Spinal cord (tissue), 10 donors: ENCODE measurements at places on chromosomes 2 and 18. TPM values are rescaled to one million over a fixed set of nuclear protein-coding genes. Genes with fewer than 3 reads are reported as not detected.
A peak's percentile ranks its signal among the peaks of the same experiment; 100 is the strongest.

GRCh38 chr2:227207573-227207972, 43.1 kb downstream of the COL4A3 start:
- no peak for DNase-seq
- H3K27ac ChIP-seq: no peak overlapping the region
- no peak overlapping the region for H3K4me3 ChIP-seq
- no peaks in the 10 kb centered on the region for H3K27me3 ChIP-seq

MREG gene
- polyA plus RNA-seq: 7.7 TPM

DNA sequence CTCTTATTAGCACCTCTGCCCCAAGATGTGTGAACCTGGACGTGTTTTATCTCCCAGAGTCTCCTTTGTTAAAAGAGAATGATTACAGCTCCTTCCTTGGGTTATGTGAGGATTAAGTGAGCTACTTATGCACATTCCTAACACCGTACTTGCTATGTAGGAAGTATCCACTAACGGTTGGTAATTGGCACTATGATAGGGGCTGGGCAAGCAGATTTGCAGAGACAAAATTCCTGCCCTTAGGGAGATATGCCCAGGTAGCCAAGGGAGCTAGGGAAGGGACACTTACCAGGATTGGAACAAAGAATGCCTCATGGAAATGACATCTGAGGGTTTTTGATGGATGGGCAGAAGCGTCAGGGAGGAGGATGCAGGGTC, 11.5 kb upstream of the ALPK2 start:
- no peaks in the 10 kb centered on the region for H3K27me3 ChIP-seq
- no peaks in the 10 kb centered on the region for H3K36me3 ChIP-seq
- no peak overlapping the region for H3K4me3 ChIP-seq

DNA sequence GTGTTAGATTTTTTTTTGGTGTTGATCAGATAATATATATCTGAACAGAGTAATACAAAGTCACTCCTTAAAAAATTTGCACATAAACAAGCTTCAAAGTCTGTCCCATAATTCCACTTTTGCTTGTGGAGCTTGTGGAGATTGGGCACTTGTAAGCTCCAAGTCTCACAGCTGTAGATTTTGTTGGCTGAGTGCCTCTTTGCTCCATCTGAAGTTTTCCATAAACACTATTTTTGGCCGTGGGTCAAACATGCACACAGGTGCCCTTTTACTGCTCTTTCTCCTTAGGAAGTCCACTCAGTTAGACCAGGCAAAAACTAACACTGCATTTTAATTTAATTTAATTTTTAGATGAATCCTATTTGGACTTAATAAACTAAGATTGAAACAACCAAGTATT, 3.6 kb upstream of the KCNJ13 start:
- H3K36me3 ChIP-seq: no peaks in the 10 kb centered on the region
- no peak for DNase-seq
- no peak overlapping the region for H3K4me3 ChIP-seq
- no peak overlapping the region for H3K27ac ChIP-seq

G6PC2 gene
- 0.09 TPM for polyA plus RNA-seq

GRCh38 chr2:218981881-218982585, 3.0 kb downstream of the FEV start:
- DNase-seq: peak; percentile 72
- H3K36me3 ChIP-seq: no peaks in the 10 kb centered on the region
- H3K4me3 ChIP-seq: peak overlapping the region; percentile 12

DNA sequence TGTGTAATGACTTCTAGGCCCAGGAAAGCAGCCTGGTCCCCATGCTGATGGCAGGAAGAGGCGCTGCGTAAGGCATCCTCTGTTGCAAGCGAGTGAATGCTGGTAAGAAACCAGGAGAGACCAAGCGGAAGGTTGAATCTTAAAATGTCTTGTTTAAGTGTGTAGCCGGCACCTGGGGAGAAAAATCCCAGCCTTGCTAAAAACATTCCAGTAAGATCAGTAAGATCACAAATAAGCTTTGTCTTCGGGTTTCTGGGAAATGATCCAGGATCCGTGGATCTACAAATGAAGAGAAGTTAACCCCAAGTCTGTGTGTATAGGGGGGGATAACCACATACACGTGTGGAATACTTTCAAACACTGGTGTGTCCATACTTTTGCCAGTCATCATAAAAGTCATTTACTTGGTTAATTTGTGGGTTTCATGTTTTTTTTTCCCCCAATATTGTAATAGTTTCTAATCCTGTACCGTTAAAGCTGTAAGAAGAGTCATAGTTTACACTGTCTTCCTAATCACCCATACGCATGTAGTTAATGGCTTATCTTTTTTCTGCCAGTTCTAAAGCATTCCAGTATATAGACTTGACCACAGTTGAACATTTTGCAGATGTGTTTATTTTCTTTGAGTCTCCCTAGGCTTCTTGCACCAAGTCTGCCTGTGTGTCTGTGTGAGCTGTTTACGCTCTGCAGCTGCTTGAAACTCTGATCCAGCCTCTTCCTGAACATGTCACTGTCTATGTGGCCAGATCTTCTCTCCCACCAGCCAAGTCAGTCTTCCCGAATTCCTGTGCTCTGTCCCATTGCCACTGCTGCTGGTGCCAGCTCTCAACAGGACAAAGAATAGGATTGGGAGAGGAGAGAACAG, 135.9 kb upstream of the ARL4C start:
- no peak overlapping the region for H3K4me3 ChIP-seq
- no peaks in the 10 kb centered on the region for H3K36me3 ChIP-seq
- H3K27me3 ChIP-seq: no peaks in the 10 kb centered on the region
- H3K27ac ChIP-seq: peak overlapping the region; percentile 43

- H3K36me3 ChIP-seq: no peaks in the 10 kb centered on the region
- no peak overlapping the region for H3K4me3 ChIP-seq
- no peaks in the 10 kb centered on the region for H3K27me3 ChIP-seq
- no peak overlapping the region for H3K27ac ChIP-seq
- DNase-seq: no peak
- H3K4me1 ChIP-seq: no peaks in the 10 kb centered on the region
Measured at GRCh38 chr2:216404010-216404618, 8.2 kb upstream of the SMARCAL1 start.

THSD7B gene
- 4.0 TPM for polyA plus RNA-seq

SP100 gene
- polyA plus RNA-seq: 8.2 TPM

DNA sequence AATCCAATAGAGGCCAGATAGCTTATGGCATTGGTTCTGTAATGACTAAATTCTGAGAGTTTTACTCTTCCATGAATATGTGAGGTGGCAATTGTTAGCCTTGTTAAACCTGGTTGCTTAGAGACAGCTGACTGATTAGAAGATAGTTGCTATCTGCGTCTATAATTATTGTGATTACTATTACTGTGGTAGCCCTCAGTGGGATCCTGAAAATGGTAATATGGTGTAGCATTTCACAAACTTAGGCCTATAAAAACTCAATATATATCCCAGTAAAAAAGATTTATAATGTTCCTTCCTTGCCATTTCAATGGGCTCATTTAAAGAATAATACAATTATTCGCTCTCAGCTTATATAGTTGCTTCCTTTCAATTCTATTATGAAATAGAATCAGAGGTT, 405.8 kb upstream of the CDH2 start:
- H3K4me3 ChIP-seq: no peak overlapping the region
- no peaks in the 10 kb centered on the region for H3K36me3 ChIP-seq
- DNase-seq: no peak
- H3K27me3 ChIP-seq: no peaks in the 10 kb centered on the region

DNA sequence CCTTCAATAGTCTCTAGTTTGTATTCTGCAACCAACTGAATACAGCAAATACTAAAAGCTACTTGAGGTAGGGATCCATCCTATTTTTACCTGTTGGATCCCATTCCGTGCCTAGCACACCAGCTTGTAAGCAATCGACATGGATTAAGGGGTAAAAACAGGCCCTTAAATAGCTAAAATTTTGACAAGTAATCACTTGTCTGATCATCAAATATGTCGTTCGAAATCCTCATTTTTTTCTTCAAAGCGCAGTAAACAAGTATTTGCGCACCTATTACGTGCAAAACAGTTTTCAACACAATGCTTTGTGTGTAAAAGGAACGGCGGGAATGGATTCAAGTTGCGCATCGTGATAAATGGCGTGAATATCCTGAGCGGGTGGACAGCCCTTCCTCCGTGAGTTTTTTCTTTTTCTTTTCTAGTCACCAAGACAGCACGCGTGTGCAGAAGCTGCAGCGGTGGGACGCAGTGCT, 1.4 kb upstream of the ACVR2A start:
- peak overlapping the region; percentile 99 for H3K27ac ChIP-seq
- H3K36me3 ChIP-seq: no peaks in the 10 kb centered on the region
- H3K4me3 ChIP-seq: peak overlapping the region; percentile 93

- no peaks in the 10 kb centered on the region for H3K4me1 ChIP-seq
- no peak overlapping the region for H3K27ac ChIP-seq
- H3K27me3 ChIP-seq: no peaks in the 10 kb centered on the region
- no peaks in the 10 kb centered on the region for H3K36me3 ChIP-seq
- no peak overlapping the region for H3K4me3 ChIP-seq
- DNase-seq: no peak
Measured at GRCh38 chr2:145408980-145409379, 889.1 kb upstream of the ZEB2 start.

- H3K27ac ChIP-seq: no peak overlapping the region
- no peak for DNase-seq
- peaks cover 3% of the 10 kb centered on the region for H3K4me1 ChIP-seq
- no peaks in the 10 kb centered on the region for H3K27me3 ChIP-seq
- no peak overlapping the region for H3K4me3 ChIP-seq
Measured at GRCh38 chr2:186603286-186603685, 13.4 kb downstream of the ITGAV start.

GRCh38 chr18:7413906-7414305, 153.2 kb upstream of the PTPRM start:
- H3K4me3 ChIP-seq: no peak overlapping the region
- no peak overlapping the region for H3K27ac ChIP-seq
- no peak for DNase-seq
- H3K36me3 ChIP-seq: no peaks in the 10 kb centered on the region
- no peaks in the 10 kb centered on the region for H3K4me1 ChIP-seq

UGP2 gene
- polyA plus RNA-seq: 148 TPM

DNA sequence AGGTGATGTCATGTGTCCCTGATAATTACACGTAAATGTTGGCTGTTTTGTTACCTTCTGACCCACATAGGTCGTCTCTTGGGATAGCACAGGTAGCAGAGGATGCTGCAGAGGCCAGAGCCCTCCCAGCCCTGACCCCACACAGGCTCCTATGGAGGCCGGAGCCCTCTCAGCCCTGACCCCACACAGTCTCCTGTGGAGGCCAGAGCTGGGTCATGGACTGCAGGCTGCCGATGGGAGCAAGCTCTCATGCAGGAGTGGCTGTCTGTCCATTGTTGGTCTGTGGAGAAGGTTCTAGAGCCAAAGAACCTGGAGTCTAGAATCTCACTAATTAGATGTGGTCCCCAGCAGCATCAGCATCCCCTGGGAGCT, 155.5 kb downstream of the LDLRAD4 start:
- H3K36me3 ChIP-seq: no peaks in the 10 kb centered on the region
- H3K27ac ChIP-seq: no peak overlapping the region
- peaks cover 67% of the 10 kb centered on the region for H3K4me1 ChIP-seq
- H3K4me3 ChIP-seq: no peak overlapping the region
- H3K27me3 ChIP-seq: no peaks in the 10 kb centered on the region

- no peak overlapping the region for H3K27ac ChIP-seq
- H3K4me1 ChIP-seq: no peaks in the 10 kb centered on the region
- no peaks in the 10 kb centered on the region for H3K27me3 ChIP-seq
- no peak overlapping the region for H3K4me3 ChIP-seq
- DNase-seq: no peak
- no peaks in the 10 kb centered on the region for H3K36me3 ChIP-seq
Measured at GRCh38 chr2:228466851-228467250, 285.4 kb upstream of the SPHKAP start.

DNA sequence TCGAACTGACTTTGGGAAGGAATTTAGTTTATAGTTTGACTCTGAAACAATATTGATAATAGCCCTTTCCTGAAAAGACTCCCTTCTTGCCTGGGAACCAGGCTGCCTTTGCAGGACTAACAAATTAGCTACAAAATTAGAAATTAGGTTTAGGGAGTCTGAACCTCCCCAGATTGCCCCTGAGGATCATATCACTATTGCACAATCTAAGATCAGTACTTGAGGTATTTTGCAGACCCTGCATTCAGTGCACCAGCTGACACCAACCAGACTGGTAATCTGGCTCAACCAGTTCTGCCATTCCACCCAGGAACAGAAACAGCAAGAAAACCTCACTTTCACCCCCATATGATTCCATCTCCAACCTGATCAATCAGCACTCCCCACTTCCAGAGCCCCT, 131.8 kb upstream of the GALNT5 start:
- no peak overlapping the region for H3K27ac ChIP-seq
- DNase-seq: no peak
- H3K36me3 ChIP-seq: no peaks in the 10 kb centered on the region
- H3K27me3 ChIP-seq: no peaks in the 10 kb centered on the region

THOC1 gene
- 61.0 TPM for polyA plus RNA-seq

GRCh38 chr2:234615643-234616356, 118.9 kb upstream of the ARL4C start:
- no peaks in the 10 kb centered on the region for H3K4me1 ChIP-seq
- H3K4me3 ChIP-seq: no peak overlapping the region
- no peak overlapping the region for H3K27ac ChIP-seq
- no peak for DNase-seq

GRCh38 chr18:74892066-74892627, 294.5 kb downstream of the ZNF407 start:
- H3K27me3 ChIP-seq: no peaks in the 10 kb centered on the region
- no peak overlapping the region for H3K4me3 ChIP-seq
- no peak for DNase-seq

DNA sequence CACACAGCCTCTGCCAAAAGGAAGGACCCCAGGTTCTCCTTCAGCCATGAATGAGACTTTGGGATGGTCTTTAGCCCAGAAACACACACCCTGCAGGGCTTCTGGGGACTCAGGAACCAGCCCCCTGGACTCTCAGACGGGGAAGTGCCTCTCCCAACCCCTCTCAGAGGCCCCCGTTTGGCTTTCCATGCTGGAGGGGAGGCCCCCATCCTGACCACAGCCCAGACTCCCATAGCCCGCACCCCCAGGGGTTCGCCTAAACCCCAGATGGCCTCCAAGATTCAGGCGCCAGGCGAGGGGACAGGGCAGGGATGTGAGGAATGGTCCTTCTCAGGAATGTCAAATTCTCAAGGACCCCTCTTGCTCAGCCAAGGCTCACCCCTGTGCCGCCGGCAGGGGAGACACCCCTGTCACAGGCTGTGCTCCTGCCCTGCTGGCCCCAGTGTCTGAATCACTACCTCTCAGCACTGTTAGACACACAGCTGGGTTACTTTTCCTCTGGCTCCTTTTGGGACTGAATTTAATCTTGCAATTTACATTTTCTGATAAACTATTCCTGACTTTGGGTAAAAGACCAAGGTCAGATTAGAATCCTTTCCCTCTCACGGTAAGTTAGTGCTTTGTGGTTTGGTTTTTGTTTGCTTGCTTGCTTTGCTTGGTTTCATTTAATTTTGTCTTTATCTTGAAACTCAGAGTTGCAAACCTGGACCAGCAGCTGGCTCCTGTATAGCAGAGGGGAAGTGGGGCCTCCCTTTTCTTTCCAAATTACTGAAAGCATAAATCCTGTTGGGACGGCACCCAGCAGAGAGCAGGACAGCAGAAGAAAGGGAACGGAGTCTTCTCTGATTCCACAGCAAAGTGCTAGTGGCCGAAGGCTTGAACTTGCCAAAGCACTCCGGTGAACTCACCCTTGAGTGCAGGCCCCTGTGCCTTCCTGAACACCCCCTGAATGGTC, 198.9 kb upstream of the RAB6C start:
- no peaks in the 10 kb centered on the region for H3K27me3 ChIP-seq
- no peaks in the 10 kb centered on the region for H3K36me3 ChIP-seq
- DNase-seq: no peak
- peaks cover 20% of the 10 kb centered on the region for H3K4me1 ChIP-seq
- no peak overlapping the region for H3K4me3 ChIP-seq
- no peak overlapping the region for H3K27ac ChIP-seq

- no peaks in the 10 kb centered on the region for H3K27me3 ChIP-seq
- H3K4me3 ChIP-seq: no peak overlapping the region
- DNase-seq: no peak
- no peaks in the 10 kb centered on the region for H3K4me1 ChIP-seq
Measured at GRCh38 chr18:9126337-9126736, 10.2 kb upstream of the ANKRD12 start.
